Spleen (tissue), 13 donors: ENCODE measurements at places on chromosomes 7 and 10.
A peak's percentile ranks its signal among the peaks of the same experiment; 100 is the strongest.

DNA sequence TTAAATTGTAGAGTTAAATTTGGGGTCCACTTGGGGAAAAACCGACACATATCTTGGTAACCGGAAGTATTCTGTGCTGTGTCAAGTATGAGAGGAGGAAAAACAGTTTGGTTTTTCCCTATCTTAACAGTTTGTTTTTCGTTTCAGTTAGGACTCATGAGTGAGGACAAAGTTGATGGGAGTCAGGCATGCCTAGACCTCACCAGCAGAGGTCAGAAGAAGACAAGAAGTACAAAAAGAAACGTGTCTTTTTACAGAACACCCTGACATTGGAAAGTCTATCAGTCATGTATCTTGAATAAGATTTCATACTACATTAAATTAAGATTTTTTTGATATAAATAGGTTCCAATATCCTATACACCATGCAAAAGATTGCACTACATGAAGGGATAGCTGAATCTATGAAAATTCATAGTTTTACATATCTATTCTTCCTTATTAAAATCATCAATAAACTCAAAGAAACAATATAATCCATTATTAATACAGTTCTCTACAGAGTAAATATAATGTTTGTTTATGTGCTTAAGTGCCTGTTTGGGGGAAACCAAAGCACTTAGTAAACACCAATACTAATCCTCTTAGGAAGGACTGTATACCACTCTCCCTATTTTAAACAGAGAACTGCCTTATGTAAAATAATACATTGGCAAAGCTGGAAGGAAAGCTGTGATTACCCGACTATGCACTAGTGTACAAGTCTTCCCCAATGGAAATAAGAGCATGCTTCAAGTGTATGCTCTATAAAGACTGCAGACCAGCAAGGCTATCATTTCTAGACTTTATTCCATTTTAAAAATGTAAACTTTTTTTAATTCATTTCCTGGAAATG, 95.6 kb downstream of the USP6NL start:
- DNase-seq = no peak

DNA sequence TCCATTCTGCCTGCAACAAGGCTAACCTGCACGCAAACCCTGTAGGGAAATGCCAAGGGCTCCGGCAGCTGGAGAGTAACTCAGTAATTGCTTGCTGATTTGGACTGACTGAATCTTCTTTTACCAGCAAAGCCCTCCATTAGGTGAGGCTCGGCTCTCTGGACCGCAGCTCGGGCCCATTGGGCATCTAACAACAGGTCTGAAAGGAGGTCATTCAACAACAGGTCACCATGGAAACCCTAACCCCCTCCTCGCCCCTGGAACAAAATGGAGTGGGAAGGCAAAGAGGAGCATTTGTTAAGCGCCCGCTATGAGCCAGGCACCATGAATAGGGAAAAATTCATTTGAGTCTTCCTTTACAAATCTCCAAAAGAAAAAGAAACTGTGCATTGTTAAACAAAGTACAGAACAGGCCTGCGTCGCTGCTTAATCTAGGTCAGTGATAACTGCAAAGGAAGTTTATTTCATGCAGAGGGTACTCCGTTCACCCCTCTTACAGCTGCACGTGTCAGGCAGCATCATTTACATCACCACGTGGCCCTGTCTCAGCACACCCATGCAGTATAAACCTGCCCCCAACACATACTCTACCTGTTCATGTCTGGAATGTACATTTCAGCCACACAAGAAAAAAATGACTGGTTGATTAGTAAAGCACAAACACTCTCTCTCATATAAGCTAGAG, 248.8 kb upstream of the NEBL start:
- DNase-seq = no peak

GRCh38 chr10:129045599-129045998, 421.4 kb upstream of the MGMT start:
- no peak for DNase-seq

- DNase-seq = no peak
Observed at GRCh38 chr10:50988792-50989191, 85.5 kb upstream of the PRKG1 start.

DNA sequence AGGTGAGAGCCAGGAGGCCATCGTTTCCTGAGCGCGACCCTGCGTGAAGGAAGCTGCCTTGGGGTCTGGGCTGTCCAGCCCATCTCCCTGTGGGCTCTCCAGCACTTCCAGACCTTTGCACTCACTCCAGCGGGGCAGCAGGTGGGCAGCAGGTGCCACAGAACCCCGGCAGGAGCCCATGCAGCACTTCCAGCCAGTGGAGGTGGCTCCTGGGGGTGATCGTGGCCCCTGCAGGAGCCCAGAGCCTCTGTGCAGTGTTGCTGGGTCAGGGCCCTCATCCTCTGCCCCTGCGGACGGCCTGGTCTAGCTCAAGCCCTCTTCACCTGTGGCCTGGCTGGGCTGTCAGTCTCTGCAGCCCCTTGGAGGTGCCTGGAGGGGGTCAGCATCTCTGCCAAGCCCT, 59.9 kb downstream of the PWWP2B start:
- peak; percentile 69 for DNase-seq

DNA sequence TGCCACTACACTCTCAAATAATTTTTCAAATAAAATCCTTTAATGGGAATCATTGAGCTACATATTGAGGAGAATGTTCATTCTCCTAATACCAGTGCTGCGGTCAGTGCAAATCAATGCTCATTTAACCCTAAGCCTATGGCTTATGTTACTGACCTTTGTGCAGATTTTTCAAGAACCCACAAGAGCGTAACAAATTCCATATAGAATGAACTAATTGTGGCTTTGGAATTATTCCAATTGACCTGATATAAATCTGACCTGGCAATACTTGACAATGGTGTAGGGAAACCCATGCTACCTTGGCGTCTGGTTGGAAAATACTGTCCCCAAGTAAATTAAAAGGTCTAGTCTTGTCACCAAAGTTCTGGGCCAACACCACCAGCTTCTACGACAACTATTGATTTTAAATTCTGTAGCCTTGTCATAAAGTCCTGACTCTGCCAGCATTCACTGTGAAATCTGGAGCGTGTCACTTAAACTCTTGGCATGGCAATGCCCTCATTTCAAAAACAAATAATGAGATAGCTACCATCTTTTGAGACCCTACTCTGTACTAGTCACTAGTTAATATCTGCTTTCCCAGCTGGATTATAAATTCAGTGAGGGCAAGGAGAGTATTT, 320.9 kb downstream of the AHR start:
- no peak for DNase-seq
